Stimulated activated CD4-positive, alpha-beta T cell treated with anti-CD3 and anti-CD28 coated beads, Interleukin-15, amount 100 ng/mL, for 48 hours (primary cell): ENCODE measurements at places on chromosomes 12 and 14.

- no peak for DNase-seq
Measured at GRCh38 chr14:101132051-101132571, 228.6 kb upstream of the RTL1 start.

DNA sequence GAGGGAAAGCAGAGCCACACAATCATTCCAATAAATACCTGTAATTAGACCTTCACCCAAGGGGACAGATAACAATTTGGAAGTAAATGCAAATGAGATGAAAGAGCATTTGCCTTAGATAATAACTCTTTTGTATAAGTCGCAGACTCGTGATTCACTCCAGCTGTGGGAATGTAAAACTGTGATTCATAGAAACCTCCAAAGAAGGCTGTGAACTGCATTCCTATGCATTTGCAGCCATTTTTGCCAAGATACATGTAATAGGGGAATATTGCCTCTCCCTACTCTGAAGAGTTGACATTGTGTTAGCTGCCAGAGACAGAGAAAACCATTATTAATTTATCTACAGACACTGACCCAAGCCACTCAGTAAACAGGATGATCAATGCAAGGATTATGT, 181.9 kb upstream of the ARHGAP5 start:
- no peak for DNase-seq

GRCh38 chr14:68404652-68405183, 388.1 kb downstream of the ZFP36L1 start:
- no peak for DNase-seq

GRCh38 chr14:23861666-23862065, 91.9 kb upstream of the DHRS4 start:
- no peak for DNase-seq

DNA sequence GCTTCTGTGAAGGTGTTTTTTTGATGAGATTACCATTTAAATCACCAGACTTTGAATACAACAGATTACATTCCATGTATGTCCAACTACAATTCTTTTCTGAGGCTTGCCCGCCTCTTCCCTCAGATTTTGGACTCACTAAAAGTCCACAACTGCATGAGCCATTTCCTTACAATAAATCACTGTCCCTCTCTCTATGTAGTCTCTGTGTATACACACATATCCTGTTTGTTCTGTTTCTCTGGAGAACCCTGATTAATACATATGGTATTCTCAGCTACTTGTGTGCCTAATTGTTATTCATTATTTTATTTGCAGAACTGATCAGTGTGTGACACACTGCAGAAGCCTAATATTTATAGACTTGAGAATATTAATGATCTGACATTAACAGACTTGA, 2.4 kb upstream of the MIPOL1 start:
- no peak for DNase-seq

DNA sequence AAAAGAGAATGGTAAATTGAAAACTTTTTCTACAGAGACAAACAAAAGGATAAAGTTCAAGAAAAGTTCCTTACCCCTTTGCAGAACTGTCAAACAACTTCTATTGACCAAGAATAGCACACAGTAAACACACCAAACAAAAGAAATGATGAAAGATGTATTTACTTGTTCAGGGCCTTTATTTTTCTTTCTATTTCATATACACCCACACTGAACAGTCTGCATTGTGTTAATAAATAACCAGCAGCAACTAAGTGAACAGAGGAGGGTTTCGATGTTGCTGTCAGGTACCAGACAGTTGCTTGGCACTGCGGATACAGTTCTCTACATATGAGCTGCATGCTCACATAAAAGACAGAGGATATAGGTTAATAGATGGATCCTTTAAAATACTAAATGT, 122.1 kb downstream of the SOX5 start:
- DNase-seq, result no peak

- no peak for DNase-seq
Measured at GRCh38 chr12:66964629-66965028, 285.8 kb upstream of the GRIP1 start.

- DNase-seq, result no peak
Measured at GRCh38 chr14:30252151-30252550, 306.8 kb upstream of the G2E3 start.

DNA sequence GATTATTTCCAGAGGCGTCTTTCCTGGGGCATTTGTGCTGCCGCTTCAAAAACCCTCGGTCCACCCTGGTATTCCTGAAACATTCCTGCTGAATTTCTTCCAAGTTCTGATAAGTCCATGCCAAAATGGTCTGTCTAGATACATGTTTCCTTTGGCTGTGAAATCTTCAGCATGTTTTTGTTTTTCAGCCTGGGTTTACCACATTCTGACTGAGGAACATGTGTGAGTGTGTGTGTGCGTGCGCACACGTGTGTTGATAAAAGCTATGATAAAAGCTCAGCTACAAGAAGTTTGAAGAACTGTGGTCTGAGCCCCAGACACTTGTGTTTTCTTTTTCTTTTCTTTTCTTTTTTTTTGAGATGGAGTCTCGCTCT, 22.4 kb downstream of the ANKRD9 start:
- no peak for DNase-seq

DNA sequence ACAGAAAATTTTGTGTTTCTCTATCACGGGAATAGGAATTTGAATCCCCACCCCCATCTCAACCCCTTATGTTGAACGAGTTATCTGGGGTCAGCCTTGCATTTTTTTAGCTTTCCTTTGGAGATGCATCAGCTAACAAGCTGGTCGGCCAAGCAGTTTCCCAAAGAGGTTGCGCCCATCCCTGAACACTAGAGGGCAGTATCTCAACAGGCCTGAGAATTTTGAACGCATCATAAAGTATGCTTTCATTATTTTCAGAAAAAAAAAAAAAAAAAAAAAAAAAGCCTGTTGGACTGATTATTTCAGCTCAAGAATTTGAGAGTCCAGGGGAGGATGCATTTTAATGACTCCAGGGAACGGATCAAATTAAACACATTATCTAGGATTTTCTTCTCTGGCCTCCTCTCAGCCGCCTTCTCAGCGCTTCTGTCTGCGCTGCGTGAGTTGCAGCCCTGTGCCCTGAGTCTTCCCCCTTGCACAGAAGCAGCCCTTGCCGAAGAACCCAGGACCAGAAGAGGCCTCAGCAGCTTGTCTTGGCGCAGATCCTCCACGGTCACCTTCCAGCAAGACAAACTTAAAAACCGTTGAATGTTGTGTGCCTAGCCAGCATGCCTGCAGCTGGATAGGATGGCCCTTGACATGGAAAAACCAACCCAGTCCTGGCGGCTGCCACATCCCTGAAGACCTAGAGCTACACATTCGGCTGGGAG, 76.6 kb upstream of the GZMB start:
- DNase-seq, result peak; percentile 23

DNA sequence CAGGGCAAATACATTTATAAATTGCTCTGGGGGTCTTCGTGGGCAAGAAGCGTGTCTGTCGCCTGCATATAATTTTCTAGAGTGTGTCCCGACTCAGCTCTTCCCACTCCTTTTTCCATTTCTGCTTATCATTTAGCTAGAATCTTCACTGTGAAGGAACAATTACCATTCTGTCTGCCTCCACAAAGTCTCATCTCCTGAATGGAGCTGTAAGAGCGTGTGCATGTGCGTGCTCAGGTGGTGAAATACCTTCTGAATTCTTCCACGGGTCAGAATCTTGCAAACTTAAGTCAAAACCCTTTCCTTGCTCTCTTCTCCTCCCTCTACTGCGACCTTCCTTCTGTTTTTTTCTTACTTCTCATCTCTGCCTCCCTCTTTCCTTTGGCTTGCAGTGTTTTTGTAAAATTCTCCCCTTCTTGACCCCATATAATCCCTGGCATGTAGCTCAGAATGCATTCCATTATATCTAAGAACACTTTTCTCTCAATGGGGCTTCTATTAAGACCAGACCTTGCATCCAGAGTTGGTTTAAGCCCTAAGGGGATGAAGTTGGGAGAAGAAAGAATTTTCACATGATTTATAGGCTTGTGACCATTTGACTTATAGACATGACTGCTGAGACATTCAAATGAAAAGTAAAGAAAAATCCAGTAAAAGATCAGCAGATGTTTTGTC, 25.0 kb upstream of the GSG1 start:
- DNase-seq, result no peak

DNA sequence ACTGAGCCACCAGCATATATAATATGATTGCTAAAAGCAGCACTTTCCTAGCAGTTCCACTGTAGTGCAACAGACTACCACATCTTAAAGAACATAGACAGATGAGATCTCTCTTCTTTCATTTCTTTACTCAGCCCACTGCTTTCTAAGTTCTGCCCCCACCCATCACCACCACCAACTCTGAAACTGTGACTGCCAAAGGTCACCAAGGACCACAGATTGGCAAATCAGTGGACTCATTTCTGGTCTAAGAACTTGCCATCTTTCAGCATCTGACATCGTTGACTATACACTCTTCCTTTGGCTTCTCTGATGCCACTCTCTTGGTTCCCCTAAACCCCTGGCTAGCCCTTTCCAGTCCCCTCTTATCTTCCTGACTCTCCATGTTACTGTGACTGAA, 38.4 kb downstream of the IFNG start:
- peak; percentile 36 for DNase-seq

GRCh38 chr14:70897464-70897863, 9.8 kb upstream of the PCNX1 start:
- DNase-seq, result no peak

- no peak for DNase-seq
Measured at GRCh38 chr12:47652521-47653234, 53.2 kb downstream of the RPAP3 start.

GRCh38 chr14:53148671-53149070, 4.5 kb downstream of the DDHD1 start:
- no peak for DNase-seq

- no peak for DNase-seq
Measured at GRCh38 chr12:66062290-66062625, 68.3 kb downstream of the LLPH start.

- DNase-seq, result no peak
Measured at GRCh38 chr12:48712209-48712608, 4.3 kb downstream of the CCNT1 start.

DNA sequence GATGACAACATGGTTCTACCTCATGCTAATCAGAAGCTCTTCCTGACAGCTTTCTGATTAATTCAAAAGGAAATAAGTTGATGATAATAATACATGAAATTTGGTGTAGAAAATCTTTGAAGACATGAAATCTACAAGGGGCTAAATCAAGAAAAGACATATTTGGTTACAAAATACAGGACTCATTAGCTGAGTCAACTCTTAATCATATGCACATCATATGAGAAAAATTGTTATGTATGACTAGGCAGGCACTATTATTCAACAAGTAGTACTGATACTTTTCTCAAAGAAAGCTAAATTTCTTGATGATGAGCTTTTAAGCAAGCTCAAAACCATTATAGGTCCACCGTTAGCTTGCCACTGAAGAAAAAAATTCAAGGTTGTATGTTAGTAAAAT, 7.1 kb downstream of the ABCC9 start:
- DNase-seq, result no peak

- no peak for DNase-seq
Measured at GRCh38 chr12:124305136-124305535, 10.2 kb downstream of the RFLNA start.

DNA sequence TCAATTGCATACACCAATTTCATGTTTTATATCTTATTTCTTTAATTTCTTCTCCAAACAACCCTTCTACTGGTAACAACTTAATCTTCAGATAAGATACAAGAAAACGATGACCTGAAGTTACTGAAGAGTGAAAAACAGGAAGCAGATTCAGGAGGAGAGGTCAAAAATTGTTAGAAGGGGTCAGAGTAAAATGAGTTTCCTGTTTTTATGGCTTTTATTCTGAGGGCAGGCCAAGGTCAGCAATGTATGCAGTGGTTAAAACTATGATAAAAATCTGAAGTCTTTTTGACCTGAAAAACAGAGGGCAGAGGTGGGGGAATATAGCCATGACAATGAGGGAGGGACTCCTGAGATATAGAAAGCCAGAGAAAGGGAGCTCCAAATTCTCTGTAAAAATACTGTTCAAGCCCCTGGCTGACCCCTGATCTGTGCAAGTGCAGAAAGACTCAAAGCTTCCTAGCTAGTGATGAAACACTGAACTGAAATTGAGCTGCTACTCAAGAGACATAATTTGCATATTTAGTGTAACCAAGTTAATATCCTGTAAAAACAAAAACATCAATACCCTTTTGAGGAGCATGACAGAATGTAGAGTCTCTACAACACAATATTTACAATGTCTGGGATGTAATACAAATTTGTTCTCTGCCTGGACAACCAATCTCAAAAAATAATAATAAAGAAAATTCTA, 514.3 kb upstream of the SEL1L start:
- DNase-seq, result no peak

GRCh38 chr12:43728117-43728516, 30.5 kb downstream of the PUS7L start:
- DNase-seq, result no peak

GRCh38 chr14:68651652-68652432, 141.0 kb downstream of the ZFP36L1 start:
- DNase-seq, result no peak

DNA sequence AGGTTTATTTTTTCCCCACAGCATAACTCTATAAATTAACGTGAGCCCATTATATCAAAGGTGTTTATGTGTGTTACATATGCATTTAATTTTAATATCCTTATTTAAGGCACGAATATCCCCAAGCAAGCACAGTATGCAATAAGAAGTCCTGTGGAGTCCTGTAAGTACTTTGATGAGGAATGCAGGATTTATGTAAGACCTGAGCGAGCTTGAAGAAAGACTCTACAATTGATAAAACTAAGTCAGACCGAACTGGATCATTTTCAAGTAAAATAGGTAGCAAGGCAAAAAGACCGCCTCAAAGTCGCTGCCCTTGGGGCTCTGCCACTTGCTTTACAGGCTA, 755 bp downstream of the SLC25A21 start:
- DNase-seq, result no peak

GRCh38 chr14:76050797-76051392, 65.3 kb downstream of the IFT43 start:
- no peak for DNase-seq

DNA sequence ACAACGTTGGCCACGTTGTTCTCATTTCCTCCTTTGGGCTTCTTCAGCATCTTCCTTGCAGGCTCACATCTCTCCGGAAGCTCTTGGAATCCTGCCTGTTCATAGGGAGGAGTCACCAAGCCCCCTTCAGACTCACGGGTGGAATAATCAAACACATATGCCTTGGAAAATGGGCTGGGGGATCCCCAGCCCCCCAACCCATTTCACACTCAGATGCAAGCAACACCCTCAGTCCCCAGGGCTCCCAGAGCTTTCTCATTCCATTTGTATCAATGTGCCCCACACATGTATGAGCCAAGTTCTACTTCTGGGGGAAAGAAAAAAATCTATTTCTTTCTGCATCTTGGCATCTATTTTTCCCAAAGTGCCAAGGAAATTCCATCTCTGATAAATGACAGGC, 33.1 kb downstream of the WSCD2 start:
- DNase-seq, result no peak

DNA sequence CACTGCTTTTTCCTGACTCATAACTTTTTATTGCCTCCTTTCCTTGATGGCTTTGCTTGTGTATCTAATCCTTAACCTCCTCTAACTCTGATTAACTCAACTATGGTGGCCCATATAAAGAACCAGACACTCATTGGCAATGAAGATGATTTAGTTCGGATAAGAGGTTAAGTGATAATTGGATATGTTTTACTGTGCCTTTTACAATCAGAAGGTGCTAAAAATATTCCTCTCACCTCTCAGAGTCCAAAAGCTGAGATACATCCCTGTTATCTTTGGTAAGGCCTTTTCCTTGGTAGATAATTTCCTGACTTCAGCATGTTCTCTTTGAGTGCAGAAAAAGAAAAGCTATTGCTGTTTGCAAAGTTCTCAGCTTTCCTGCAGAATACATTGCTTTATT, 367.7 kb downstream of the SLC16A7 start:
- DNase-seq, result no peak

GRCh38 chr12:121866331-121866730, 7.7 kb upstream of the HPD start:
- DNase-seq, result no peak
